ENCODE measurements at places on chromosomes 11 and 22.

GRCh38 chr11:85893395-85893794 is 38.2 kb downstream of the CCDC83 start:
- no peak for DNase-seq
- H3K27me3 ChIP-seq, result no peaks in the 10 kb centered on the region
- H3K4me1 ChIP-seq, result no peaks in the 10 kb centered on the region
- H3K4me3 ChIP-seq, result no peak overlapping the region
- H3K27ac ChIP-seq, result no peak overlapping the region

DNA sequence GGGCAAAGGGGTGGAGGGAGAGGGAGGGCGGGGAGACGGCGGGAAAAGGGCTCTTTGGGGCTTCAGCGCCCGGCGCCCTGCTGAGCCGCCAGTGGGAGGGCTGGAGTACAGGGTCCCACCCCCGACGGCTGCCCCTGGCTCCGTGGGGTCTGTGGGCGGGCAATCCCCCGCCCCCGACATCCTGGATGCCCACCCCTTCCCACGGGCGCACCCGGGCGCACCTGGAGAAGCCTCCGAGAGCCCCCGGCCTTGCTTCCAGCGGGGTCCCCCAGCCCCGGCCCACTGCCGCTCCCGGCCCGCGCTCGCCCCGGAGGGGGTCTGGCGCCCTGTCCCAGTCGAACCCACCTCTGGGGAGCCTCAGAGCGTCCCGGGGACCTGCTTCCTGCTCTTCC is 394 bp downstream of the CHRM4 start:
- H3K4me1 ChIP-seq, result peaks cover 14% of the 10 kb centered on the region
- H3K27me3 ChIP-seq, result peaks cover 16% of the 10 kb centered on the region

GRCh38 chr22:48800036-48800885 is 1027.4 kb downstream of the BRD1 start:
- H3K36me3 ChIP-seq, result no peaks in the 10 kb centered on the region
- H3K4me3 ChIP-seq, result no peak overlapping the region
- H3K4me1 ChIP-seq, result no peaks in the 10 kb centered on the region

- no peak for DNase-seq
- H3K27ac ChIP-seq, result no peak overlapping the region
- no peaks in the 10 kb centered on the region for H3K36me3 ChIP-seq
These were observed 1432.5 kb downstream of the BRD1 start for GRCh38 chr22:48395201-48395600.

DNA sequence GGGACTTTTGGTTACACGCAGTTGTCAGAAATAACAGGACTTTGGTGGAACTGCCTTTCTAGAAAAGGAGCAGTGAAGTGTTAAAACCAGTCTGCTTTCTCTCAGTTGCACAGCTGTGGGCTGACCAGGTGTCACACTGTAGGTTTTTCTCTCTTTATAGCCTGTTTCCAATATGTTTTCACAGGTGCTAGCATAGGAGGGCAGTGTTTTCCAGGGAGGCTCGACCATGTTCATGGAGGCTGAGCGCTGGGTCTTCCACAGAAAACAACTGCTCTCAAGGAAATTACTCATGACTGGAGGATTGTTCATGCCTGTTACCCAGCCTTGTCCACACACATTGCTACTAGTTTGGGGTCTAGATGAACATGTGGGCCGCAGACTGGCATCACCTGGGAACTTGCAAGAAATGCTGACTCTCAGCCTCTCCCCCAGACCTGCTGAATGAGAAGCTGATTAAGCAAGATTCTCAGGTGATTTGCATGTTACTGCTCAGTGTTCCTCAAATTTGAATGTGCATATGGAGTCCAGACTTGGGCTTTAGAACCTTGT is 157.7 kb downstream of the MAML2 start:
- DNase-seq, result no peak
- H3K4me3 ChIP-seq, result no peak overlapping the region

DNA sequence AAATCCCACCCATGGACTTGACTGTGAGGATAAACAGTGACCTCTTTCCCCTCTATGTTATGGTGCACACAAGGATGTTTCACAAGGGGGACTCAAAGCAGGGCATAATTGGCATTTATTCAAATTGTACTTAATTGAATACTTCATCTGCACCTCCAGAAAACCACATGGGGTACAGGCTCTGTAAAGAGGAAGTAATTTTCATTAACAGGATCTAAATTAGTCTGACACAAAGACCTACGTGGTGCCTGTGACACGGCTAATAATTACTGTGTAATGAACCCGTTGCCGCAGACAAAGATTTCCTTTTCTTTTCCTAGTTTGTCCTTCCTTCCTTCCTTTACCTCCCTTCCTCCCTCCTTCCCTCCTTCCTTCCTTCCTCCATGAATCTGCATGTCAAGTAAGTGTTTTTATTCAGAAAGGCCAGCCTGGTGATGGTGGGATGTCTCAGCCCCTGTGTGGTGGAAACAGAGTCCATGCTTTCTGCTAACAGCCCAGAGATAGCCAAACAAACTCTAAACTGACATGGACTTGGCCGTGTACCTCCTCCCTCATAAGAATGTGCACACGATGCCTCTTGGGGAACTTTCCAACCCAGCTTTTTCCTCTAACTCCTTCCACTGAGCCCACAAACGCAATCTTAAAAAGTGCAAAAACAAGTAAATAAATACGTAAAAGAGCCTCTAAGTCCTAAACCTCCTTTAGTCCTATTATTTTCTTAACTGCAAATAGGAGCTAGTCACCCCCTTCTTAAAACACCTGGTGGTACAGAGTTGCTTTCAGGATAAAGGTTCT is 118.8 kb downstream of the INSC start:
- no peaks in the 10 kb centered on the region for H3K36me3 ChIP-seq
- no peaks in the 10 kb centered on the region for H3K27me3 ChIP-seq
- H3K4me1 ChIP-seq, result no peaks in the 10 kb centered on the region
- no peak for DNase-seq

DNA sequence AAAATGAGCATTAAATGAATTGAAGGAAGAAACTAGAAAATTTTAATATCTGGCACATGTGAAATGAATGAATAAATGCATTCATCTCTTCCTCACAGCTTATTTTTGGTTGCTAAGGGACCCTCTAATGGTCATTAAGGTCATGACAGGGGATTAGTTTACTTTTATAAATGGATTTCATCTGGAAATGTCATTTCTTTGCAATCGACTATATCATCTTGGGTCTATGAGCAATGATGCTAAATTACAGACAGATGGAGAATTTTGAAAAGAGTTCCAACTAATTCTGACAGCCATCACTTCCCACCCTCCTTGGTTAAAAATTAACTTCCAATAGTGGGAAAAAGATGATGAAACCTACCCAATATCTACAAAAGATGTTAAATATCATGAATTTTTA is 98.0 kb downstream of the KIF18A start:
- H3K4me3 ChIP-seq, result no peak overlapping the region
- H3K36me3 ChIP-seq, result no peaks in the 10 kb centered on the region
- no peak for DNase-seq
- no peaks in the 10 kb centered on the region for H3K4me1 ChIP-seq
- no peaks in the 10 kb centered on the region for H3K27me3 ChIP-seq
